ENCODE measurements at places on chromosomes 7 and 10.
A peak's percentile ranks its signal among the peaks of the same experiment; 100 is the strongest.

- no peak for DNase-seq
Measured at GRCh38 chr10:31070691-31071090, 39.0 kb upstream of the ZNF438 start.

GRCh38 chr10:36534471-36535002, 590.9 kb upstream of the ANKRD30A start:
- DNase-seq, result no peak

GRCh38 chr10:114094795-114095194, 51.1 kb downstream of the ADRB1 start:
- no peak for DNase-seq

DNA sequence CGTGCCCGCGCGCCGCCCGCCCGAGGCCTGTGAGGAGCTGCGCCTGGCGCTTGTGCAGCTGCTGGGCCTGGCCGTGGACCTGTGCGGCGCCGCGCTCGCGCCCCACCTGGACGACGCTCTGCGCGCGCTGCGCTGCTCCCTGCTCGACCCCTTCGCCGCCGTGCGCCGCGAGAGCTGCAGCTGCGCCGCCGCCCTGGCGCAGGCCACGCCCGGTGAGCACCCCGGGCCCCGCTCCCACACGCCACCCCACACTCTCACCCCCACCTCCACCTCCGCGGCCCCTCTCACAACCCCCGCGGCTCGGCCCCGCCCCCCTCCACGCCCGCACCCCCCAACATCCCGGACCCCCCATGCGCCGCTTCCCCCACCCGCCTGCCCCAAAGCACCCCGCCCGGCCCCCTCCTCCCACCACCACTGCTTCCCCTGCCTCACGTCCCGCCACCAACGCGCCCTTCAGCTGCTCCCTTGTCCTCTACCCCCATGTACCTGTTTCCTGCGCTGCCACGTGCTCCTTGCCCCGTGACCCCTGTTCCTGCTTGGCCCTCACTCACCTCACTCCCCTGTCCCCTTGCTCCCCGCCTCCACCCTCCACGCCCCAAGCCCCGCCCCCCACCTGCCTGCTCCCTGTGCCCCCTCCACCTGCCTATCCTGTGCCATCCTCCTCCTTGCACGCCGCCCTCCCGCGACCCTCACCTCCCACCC, at the start of gene PRKAR1B:
TSS of gene PRKAR1B (minus strand) at position 178 of the 702 bp plus-strand sequence. CDS start 15,776 bp downstream, outside the sequence.
- peak; percentile 57 for DNase-seq

DNA sequence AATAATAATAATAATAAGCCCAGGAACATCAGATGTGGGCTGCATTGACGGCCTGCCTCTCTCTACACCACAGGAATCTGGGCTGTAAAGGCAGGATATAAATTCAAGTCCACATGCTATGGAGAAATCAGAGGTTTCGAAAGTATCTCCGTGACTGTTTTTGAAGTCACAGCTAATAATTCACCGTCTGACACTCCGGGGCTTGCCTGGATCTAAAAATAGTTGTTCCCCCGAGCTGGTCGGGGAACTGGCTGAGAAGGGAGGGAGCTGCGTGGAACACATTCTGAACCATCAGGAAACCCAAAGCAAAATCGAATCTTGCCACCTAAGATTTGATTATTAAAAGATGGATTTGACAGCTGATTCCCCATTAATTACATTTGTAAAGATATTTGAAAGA, 35.4 kb downstream of the KLF6 start:
- no peak for DNase-seq

- DNase-seq, result peak; percentile 16
Measured at GRCh38 chr10:119608316-119609155, 11.8 kb upstream of the TIAL1 start.

DNA sequence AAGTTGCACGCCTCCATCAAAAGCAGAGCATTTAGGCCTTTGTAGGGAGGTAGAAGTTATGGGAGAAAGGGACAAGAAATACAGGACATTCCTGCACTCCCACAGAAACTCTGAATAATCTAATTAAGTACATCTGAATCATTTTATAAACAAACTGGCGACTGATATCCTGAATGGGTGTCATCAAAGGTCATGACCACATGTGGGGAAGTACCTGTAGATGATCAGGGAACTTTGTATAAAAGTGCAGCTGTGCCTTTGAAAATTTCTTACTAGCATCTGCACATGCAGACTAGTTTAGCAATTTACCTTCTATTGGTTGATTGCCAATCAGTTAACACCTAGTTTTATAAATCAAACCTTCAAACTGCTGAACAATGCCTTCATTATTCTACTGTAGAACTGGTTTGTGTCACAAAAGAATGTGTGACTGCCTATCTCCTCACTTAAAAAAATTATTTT, 17.1 kb downstream of the STEAP4 start:
- DNase-seq, result no peak

DNA sequence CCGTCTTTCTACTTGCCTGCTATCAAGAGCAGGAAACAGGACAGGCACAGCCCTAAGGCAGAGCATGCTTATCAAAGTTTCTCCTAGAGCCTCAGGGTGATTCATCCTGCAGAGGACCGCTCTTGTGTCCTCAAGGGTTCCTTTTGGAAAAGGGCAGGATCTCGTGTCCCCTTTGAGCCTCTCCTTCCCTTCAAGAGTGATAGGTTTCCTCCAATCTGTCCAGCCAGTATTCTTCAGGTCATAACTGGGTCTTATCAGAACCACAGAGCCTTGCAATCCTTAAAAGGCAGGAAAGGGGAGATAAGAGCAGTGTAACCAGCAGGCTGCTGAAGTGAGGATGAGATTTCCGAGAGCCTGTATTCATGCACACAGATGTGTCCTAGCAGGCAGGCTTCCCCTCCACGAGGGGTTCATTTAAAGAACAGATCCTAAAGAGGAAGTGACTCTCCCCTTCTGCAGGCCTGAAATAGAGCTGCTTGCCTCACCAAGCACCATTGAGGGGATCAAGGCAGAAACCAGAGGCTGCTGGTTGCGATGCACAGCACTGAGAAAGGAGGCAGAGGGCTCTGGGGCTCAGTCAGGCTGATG, 90.5 kb upstream of the SVIL start:
- no peak for DNase-seq
